ENCODE measurements at places on chromosomes 5 and 9.

- peak; percentile 96 for DNase-seq
These were observed 526.1 kb downstream of the BNC2 start for GRCh38 chr9:16344343-16344742.

- DNase-seq = no peak
These were observed 5.8 kb upstream of the C6 start for GRCh38 chr5:41218929-41219657.

DNA sequence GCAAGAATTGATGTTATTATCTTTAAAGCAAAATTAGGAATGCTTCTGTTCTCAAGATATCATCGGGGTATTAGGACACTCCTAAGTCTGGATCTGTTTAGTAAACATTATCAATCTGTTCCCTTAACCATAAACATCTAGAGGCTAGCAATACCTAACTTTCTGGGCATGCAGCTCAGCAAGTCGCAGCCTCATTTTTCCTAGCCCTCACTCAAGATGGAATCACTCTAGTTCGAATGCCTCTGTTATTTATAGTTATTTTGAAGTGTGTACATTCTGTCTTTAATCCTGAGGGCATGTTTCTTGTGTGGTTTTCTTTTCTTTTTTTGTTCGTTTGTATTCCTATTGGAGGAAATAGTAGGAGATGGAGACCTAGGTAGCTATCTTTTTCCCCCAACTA lies 66.9 kb downstream of the FER start:
- DNase-seq = no peak

DNA sequence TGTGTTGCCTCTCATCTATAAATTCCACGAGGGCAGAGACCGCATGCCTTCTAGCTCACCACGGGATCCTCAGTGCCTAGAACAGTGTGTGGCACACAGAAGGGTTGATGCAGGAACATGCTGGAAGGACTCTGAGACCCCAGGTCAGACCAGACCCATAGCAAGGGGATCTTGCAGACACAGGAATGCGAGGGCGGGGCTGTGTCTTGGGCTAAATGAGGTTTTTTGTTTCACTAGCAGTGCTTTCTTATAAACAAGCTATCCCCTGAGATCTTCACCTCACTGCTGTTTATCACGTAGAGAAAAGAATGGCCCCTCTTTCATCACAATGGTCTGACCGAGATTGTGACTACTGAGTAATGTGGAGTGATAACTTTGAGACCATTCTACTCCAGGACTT lies 122.4 kb downstream of the IRX2 start:
- DNase-seq = no peak

GRCh38 chr5:163433271-163433670 lies 4.1 kb upstream of the CCNG1 start:
- no peak for DNase-seq

- no peak for DNase-seq
These were observed 99.6 kb downstream of the ASTN2 start for GRCh38 chr9:117315236-117315635.

DNA sequence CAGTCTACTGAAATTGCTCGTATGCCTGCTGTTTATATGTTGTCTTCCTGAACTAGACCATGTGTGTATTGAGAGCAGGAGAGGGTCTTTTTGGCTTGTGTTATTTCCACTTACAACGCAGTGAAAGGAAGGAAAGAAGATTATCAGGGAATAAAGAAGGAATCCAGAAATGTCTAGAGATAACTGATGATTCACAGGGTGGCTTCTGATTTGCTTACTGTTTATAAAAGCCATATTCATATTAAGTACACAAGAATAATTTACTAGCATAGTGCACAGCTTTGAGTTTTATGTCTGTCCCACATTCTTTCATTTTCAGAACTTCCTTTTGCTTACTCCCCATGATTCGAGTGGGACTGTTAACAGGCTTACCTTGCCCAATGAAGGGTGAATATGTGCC lies 72.1 kb downstream of the PRLR start:
- no peak for DNase-seq

- no peak for DNase-seq
These were observed 10.1 kb upstream of the NRARP start for GRCh38 chr9:137311986-137312851.

DNA sequence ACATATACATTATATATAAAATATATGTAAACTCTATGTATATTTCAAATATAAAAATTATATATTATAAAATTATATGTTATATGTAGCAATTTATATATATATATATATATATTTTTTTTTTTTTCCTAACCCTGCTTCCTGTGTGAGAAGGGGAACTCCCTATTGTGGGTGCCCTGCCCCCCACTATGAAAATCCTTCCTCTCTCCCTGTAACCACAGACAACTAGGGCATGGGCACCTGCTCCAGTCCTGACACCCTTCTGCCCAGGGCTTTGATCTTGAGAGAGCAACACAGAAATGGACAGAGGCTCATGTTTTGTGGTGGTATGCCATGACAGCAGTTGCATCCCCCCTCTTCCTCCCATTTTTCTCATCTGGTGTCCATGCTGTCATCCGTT lies 148.7 kb upstream of the IL12B start:
- DNase-seq = no peak

DNA sequence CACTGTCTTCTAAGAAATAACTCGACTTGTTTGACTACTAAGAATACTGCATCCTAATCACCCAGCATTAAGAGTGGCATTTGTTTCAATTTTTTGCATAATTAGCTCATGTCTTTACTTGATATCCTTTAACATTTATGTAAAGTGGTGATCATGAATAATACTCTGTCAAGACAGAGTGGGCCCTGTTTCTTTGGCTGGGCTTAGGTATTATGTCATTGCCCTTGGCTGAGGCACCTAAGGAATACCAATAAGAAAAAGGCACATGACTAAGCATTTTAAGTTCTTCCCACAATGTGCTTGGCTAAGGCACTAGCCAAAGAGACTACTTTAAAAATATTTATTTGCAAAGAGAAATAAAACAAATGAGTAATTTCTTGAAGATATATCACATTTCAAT lies 308.1 kb downstream of the CTNND2 start:
- DNase-seq = no peak

DNA sequence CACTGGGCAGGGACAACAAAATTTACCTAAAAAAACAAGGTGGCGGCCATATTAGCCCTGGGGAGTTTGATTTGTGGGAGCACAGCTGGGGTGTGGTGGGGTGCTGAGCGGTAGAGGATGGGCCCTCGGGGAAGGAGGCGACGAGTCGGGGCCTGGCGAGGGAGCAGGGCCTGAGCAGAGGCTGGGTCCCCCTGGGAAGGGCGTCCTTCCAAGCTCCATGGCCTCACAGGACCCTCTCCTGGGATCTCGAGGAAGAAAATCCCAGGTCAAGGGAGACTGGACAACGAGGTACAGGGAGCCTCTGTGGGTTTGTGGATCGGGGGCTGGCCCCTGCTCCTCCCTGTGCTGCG lies 165.5 kb downstream of the CACNA1B start:
- DNase-seq = no peak

GRCh38 chr9:137720571-137721110 lies 101.8 kb downstream of the EHMT1 start:
- DNase-seq = no peak

- DNase-seq = no peak
These were observed 161.2 kb upstream of the PITX1 start for GRCh38 chr5:135195270-135195608.

Data from fibroblast of skin of right quadriceps (primary cell).